ENCODE measurements at places on chromosomes 3 and 15. TPM values are rescaled to one million over a fixed set of nuclear protein-coding genes. Genes with fewer than 3 reads are reported as not detected.

- H3K4me3 ChIP-seq, result no peak overlapping the region
- H3K27ac ChIP-seq, result no peak overlapping the region
- no peaks in the 10 kb centered on the region for H3K36me3 ChIP-seq
- H3K27me3 ChIP-seq, result peaks cover 2% of the 10 kb centered on the region
- DNase-seq, result no peak
Measured at GRCh38 chr3:170651260-170651845, 65.5 kb upstream of the SLC7A14 start.

- no peak overlapping the region for H3K4me3 ChIP-seq
- no peaks in the 10 kb centered on the region for H3K36me3 ChIP-seq
- no peak for DNase-seq
- no peaks in the 10 kb centered on the region for H3K4me1 ChIP-seq
Measured at GRCh38 chr3:175479175-175479574, 620.0 kb downstream of the NAALADL2 start.

DNA sequence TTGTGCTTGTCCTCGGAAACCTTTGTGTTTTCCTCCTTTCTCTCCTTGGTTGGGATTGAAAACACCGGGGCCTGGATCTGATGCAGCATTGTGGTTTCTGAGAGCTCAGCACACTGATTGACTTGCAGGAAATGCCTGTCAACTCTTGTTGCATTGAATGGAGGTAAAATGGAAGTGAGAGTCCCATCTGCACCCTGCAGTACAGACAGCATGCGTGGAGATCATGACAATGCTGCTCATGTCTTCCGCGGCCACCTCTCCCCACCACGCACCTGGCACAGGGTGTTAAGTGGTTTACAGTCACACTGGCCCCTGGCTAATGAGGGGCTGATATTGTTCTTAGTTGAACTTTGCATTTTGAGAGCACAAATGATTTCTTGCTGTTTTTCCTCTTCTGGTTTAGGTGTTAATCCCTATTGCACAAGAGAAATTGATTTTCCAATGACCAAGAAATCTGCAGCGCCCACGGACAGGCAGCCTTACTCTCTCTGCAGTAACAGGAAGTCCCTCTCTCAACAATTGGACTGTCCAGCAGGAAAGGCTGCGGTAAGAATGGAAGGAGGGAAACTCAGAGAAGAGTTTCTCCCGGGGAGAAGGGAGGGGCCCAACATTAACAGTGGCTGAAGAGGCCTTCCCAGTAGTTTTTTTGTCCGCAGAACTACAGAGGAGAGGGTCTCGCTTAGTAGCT is 58.5 kb downstream of the STARD5 start:
- H3K4me1 ChIP-seq, result peaks cover 11% of the 10 kb centered on the region
- H3K27ac ChIP-seq, result no peak overlapping the region
- H3K36me3 ChIP-seq, result no peaks in the 10 kb centered on the region
- peaks cover 6% of the 10 kb centered on the region for H3K27me3 ChIP-seq
- H3K4me3 ChIP-seq, result no peak overlapping the region
- no peak for DNase-seq

KBTBD13 gene
- 1.6 TPM for total RNA-seq

GUCA1C gene
- not detected for total RNA-seq

CHRNA5 gene
- 0.71 TPM for total RNA-seq

CLDN1 gene
- total RNA-seq, result 2.1 TPM

GRCh38 chr3:191141728-191142127 is 57.3 kb upstream of the OSTN start:
- no peak overlapping the region for H3K4me3 ChIP-seq
- H3K36me3 ChIP-seq, result no peaks in the 10 kb centered on the region
- H3K27ac ChIP-seq, result no peak overlapping the region
- H3K27me3 ChIP-seq, result no peaks in the 10 kb centered on the region
- DNase-seq, result no peak

GRCh38 chr3:172853921-172854666 is 103.6 kb downstream of the ECT2 start:
- no peak for DNase-seq
- no peaks in the 10 kb centered on the region for H3K27me3 ChIP-seq
- no peaks in the 10 kb centered on the region for H3K4me1 ChIP-seq
- H3K27ac ChIP-seq, result no peak overlapping the region
- no peaks in the 10 kb centered on the region for H3K36me3 ChIP-seq

DNA sequence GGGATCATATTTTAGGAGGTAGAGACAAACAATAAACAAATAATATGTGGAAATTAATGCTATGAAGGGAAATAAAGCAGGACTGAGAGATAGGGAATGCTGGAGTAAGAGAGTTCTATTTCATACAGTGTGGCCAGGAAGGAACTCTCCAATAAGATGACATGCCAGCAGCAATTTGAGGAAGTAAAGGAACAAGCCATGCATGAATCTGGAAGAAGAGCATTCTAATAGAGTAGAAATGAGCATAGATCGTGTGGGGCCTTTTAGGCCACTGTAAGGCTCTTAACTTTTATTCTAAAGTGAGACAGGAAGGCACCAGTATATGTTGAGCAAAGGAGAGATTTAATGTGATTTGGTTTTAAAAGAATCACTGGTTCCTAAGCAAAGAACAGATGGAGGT is 126.3 kb downstream of the DMXL2 start:
- H3K36me3 ChIP-seq, result peaks cover 9% of the 10 kb centered on the region
- H3K27ac ChIP-seq, result no peak overlapping the region
- DNase-seq, result no peak
- no peak overlapping the region for H3K4me3 ChIP-seq

PIK3R4 gene
- total RNA-seq, result 17.3 TPM

DNA sequence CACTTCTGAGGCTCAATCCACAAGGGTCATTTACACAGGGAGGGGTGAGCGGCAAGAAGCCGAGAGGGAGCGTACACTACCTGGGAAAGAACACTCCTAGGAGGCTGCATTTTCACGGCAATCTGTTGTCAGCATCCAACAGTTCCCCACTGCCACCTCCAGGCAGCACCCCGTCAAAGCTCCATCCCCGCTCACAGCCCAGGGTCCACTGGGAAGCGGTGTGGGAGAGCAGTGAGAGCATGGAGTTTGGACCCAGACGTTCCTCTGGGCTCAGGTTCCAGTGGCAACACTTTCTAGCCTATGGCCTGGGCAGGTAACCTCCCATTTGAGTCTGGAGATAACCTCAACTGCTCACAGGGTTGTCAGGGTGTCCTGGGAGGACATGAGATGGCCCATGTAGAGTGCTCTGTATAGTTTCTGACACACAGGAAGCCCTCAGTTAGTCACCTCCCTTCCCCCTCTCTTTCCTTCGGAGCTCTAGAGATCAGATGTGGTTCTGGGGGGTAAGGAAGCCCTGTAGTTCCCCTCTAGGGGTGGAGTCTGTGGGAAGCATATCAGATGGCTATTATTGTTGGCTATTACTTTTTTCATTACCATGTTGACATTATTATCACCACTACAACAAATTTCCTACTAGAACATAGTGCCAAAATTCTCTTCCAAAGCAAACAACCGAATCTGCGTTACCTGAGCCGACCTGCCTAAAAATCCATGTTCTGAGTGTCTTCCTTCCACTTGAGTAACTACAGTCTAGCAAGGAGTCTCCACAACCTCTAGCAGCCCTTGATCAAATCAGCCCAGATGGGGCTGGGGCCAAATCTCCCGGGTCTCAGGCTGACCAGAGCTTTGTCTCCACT is 29.1 kb downstream of the RUVBL1 start:
- H3K27ac ChIP-seq, result no peak overlapping the region
- H3K4me3 ChIP-seq, result no peak overlapping the region
- H3K4me1 ChIP-seq, result peaks cover 3% of the 10 kb centered on the region

GRCh38 chr3:195752546-195753331 is 32.0 kb downstream of the MUC20 start:
- H3K36me3 ChIP-seq, result no peaks in the 10 kb centered on the region
- no peak overlapping the region for H3K27ac ChIP-seq
- H3K4me3 ChIP-seq, result no peak overlapping the region
- H3K4me1 ChIP-seq, result peaks cover 26% of the 10 kb centered on the region
- DNase-seq, result peak; percentile 11

PP2D1 gene
- not detected for total RNA-seq

DNA sequence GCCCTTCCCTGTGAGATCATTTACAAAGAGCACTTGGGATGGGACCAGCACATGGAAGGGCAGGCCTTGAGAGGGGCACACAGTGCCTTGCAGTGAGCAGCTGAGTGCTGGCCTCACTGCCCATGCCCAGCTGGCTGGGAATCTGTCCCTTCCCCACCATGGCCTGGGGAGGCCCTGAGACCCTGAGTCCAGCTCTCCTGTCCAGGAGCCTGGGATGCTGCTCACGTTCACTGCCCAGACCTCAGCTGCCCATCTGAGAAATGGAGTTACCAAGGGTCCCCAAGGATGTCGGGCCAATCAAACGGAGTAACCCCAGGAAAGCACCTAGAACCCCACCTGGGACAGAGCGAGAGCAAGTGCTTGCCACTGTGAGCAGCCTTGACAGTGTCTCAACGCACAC is 35.6 kb downstream of the WNT7A start:
- H3K36me3 ChIP-seq, result no peaks in the 10 kb centered on the region
- no peak overlapping the region for H3K4me3 ChIP-seq
- no peak overlapping the region for H3K27ac ChIP-seq
- peaks cover 9% of the 10 kb centered on the region for H3K27me3 ChIP-seq

- DNase-seq, result peak; percentile 38
- H3K4me1 ChIP-seq, result peaks cover 9% of the 10 kb centered on the region
- peak overlapping the region; percentile 87 for H3K4me3 ChIP-seq
- peak overlapping the region; percentile 97 for H3K27ac ChIP-seq
- H3K36me3 ChIP-seq, result peaks cover 9% of the 10 kb centered on the region
- peaks cover 9% of the 10 kb centered on the region for H3K27me3 ChIP-seq
Measured at GRCh38 chr3:194671511-194671899, 486 bp downstream of the LSG1 start.

PROS1 gene
- total RNA-seq, result 22.5 TPM

LMLN gene
- 3.2 TPM for total RNA-seq

GRCh38 chr3:167559924-167560323 is 86.1 kb upstream of the SERPINI2 start:
- DNase-seq, result no peak
- H3K4me1 ChIP-seq, result no peaks in the 10 kb centered on the region
- H3K27me3 ChIP-seq, result no peaks in the 10 kb centered on the region
- no peak overlapping the region for H3K27ac ChIP-seq
- no peaks in the 10 kb centered on the region for H3K36me3 ChIP-seq
- no peak overlapping the region for H3K4me3 ChIP-seq

CSTA gene
- 0.22 TPM for total RNA-seq

DNA sequence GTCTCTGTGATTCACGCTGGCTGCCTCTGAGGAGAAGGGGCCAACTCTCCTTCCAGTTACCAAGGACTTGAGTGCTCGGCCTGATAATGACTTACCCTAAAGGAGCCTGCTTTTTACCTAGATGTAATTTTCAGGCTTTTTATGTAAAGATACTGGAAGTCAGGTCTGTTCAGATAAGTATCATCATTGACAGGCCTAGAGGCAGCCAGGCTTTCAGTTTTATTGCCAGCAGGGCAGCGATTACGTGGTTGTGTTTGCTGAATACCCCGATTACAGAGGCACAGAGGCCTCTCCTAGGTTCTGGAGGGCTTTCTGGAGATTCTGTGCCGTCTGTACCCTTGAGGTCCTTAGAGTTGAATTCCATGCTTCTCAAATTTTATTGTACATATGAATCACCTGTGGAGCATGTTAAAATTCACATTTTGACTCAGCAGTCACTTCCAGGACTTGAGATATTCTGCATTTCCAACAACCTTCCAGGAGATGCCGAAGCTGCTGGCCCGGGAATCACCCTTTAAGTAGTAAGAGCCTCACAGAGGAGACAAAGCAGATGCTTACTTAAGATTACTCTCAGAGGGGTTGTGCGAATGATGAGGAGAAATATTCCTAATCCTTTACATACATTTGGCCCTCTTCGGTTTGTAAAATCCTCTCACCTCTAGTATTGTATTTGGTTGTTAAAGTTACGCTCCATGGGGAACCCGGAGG is 160.1 kb upstream of the BHLHE40 start:
- H3K27me3 ChIP-seq, result no peaks in the 10 kb centered on the region
- no peak overlapping the region for H3K4me3 ChIP-seq
- DNase-seq, result no peak
- peaks cover 16% of the 10 kb centered on the region for H3K4me1 ChIP-seq

DNA sequence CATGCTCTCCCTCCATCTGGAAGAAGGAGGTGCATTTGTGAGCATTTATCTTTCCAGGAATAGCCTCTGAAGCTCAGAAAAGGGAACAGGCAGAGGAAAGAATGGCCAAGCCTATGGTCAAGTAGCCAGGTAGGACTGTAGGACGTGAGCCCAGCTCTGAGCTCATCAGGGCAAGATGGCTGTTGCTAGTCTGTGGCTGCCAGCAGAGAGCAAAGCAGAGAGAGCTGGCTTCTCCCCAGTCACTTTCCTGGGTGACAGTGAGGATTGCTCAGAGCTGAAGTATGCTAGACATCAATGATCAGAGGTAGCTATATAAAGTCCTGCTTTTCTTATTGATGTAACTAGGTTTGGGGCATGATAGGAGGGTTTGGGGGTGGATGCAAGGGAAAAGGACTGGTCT is 146.1 kb upstream of the SLC24A5 start:
- no peak overlapping the region for H3K4me3 ChIP-seq
- no peaks in the 10 kb centered on the region for H3K27me3 ChIP-seq
- H3K36me3 ChIP-seq, result no peaks in the 10 kb centered on the region
- no peaks in the 10 kb centered on the region for H3K4me1 ChIP-seq

CPN2 gene
- 0.04 TPM for total RNA-seq

GRCh38 chr15:72202302-72202701 is 4.7 kb upstream of the GRAMD2A start:
- peaks cover 12% of the 10 kb centered on the region for H3K27me3 ChIP-seq
- DNase-seq, result no peak
- H3K4me3 ChIP-seq, result no peak overlapping the region
- peaks cover 61% of the 10 kb centered on the region for H3K4me1 ChIP-seq
- H3K36me3 ChIP-seq, result peaks cover 89% of the 10 kb centered on the region
- H3K27ac ChIP-seq, result peak overlapping the region; percentile 13

GRCh38 chr15:88708655-88709054 is 69.8 kb downstream of the ISG20 start:
- H3K4me3 ChIP-seq, result no peak overlapping the region
- no peak overlapping the region for H3K27ac ChIP-seq
- peaks cover 10% of the 10 kb centered on the region for H3K27me3 ChIP-seq
- no peaks in the 10 kb centered on the region for H3K36me3 ChIP-seq
- H3K4me1 ChIP-seq, result peaks cover 21% of the 10 kb centered on the region
- DNase-seq, result peak; percentile 49

DNA sequence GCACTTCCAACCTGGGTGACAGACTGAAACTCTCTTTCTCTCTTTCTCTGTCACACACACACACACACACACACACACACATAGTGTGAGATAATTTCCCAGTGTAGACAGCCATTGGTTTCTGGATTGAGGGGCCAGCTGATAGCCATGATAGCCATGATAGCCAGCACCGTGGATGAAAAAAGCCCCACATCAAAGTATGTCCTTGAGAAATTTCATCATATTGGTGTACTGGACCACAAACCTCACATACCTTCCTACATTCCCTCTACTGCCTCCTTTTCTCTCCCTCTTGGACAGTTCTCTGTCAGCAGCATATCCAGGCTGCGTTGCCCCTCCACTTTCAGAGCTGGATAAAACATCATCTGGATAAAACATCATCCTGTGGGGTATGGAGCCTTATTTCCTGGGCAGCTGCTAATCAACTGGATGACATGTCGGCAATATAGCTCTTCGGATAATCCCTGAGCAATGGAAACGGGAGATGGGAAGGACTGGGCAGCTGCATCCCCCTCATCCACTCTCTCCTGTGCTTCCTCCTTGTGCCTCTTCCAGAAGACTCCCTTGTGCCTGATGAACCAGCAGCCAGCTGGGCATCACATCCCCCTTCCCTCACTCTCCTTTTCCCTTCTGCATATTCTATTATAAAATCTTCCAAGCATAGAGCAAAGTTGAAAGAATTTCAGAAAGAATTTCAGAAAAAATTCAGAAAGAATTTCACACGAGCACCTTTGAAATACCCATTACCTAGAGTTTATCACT is 39.3 kb downstream of the GRK7 start:
- no peak overlapping the region for H3K27ac ChIP-seq
- no peak overlapping the region for H3K4me3 ChIP-seq
- no peaks in the 10 kb centered on the region for H3K27me3 ChIP-seq
- DNase-seq, result no peak
- peaks cover 21% of the 10 kb centered on the region for H3K4me1 ChIP-seq

Measured in muscle of leg (tissue), 16 donors.